ENCODE measurements at places on chromosomes 1 and 21.
A peak's percentile ranks its signal among the peaks of the same experiment; 100 is the strongest.

DNA sequence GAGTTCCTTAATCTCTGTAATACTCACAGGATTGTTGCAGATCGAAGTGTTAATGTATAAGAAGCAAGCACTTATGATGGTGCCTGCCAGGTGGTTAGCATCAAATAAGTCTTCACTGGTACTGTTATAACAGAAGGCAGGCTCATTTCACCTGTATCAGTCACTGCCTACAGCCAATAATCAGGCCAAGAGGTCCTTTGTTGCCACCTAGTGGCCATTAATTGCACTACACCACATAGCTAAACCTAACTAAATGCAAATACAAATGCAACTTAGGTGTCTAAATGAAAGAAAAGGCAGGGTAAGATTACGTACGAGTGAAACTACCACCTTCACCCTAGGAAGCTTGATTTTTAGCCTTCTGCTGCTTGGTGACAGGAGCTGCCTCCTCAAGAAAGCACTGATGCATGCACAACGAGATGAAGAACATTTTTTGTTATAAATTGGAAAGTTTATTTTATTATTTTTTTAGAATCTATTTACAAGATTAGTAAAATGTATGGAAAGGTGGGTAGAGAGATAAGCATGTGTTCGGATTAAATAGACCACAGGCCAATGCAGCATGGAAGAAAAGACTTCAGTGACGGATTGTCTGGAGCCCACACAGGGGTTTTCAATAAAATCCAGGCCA, 334.8 kb upstream of the CAMK1G start:
- peak; percentile 40 for DNase-seq

DNA sequence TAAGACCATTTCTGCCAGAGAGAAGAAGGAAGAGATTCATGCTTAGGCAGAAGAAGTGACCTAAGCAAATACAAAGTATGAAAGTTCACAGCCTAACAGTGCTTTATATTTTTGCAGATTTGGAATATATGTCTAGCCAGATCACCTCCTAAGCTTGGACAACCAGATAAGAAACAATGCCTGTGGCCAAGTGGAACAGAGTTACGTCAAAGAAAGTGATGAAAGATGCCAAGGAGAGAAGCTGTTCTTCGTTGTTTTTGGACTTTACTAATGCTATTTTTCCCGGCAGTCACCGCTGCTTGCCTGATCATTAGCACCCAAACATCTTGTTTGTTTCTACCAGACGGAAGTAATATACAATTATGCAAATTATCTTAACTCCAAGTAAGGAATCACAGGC, 489.2 kb upstream of the C1orf87 start:
- DNase-seq = no peak

GRCh38 chr1:66563094-66563800, 29.3 kb downstream of the SGIP1 start:
- DNase-seq = no peak

- DNase-seq = no peak
These were observed 15.9 kb downstream of the COL8A2 start for GRCh38 chr1:36109041-36109679.

DNA sequence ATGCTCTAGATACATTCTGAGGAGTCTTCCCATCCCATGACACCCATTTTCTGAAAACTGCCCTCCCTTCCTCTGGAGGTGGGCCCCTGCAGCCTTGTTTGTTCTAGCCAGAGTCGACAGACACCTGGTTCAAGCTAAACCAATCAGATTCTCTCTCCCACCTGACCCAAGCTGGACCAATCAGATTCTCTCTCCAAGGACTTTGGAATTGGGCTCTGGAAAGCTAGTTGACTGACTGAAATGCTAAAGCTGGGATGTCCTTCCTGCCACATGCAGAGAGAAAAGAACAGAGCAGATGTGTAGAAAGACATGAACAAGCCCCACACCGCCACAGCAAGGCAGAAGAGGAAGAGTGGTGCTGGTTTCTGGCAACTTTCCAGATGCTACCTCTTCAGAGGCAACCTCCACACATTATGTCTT, 24.6 kb downstream of the ASAP3 start:
- no peak for DNase-seq

DNA sequence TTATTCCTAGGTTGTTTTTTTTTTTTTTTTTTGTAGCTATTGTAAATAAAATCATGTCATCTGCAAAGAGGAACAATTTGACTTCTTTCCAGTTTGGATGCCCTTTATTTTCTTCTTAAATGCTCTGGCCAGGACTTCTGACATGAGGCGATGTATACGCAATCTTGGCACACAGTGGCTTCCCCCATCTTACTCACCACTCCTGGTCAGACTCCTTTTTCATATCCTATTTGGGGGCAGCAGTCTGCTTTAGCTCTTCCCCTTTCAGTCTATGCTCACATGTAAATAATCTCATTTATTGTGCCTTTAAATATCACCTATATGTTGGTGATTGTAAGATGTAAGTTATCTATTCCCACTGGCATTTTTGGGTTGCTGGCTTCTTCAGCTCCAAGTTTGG, 56.1 kb downstream of the SLAMF6 start:
- no peak for DNase-seq

DNA sequence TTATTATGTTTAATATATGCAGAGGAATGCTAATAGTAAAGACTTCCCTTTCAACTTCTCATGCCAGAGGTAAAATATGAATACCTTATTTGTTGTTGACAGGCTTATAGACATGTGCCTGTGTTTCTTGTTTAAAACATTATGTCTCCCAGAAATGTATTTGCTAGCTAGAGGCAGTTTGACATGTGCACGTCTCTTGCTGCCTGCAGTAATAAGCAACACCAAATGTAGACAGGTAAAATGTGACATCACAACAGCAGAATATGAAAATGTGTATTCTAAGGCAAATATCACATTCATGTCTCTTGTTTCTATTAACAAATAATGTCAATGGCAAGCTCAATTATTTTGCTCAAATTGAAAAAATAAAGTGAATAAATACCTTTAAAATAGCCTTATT, 80.2 kb upstream of the NEGR1 start:
- DNase-seq = no peak

- DNase-seq = no peak
These were observed 9.1 kb upstream of the COA7 start for GRCh38 chr1:52706941-52707926.

- no peak for DNase-seq
These were observed 7.3 kb upstream of the APCS start for GRCh38 chr1:159580340-159580739.

- DNase-seq = no peak
These were observed 17.2 kb downstream of the MEF2D start for GRCh38 chr1:156483397-156483796.

DNA sequence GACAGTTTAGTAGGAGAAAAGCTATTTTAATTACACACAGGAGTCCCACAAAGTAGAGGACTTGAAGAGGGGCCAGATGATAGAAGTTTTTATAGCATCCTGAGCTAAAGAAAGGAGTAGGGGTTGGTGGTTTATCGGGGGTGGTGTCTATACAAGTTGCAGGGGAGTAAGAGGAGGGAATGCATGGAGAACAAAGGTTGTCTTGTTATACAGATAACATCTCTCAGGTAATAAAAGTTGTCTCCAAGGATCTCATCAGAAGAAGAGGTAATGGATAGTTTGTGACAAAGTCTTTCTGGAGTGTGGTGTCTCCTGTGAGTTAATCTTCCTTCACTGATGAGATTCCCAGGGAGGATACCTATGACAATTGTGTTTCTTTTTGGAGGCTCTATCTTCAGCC, 23.4 kb upstream of the NUF2 start:
- no peak for DNase-seq

- no peak for DNase-seq
These were observed 92.1 kb upstream of the AJAP1 start for GRCh38 chr1:4562321-4562720.

DNA sequence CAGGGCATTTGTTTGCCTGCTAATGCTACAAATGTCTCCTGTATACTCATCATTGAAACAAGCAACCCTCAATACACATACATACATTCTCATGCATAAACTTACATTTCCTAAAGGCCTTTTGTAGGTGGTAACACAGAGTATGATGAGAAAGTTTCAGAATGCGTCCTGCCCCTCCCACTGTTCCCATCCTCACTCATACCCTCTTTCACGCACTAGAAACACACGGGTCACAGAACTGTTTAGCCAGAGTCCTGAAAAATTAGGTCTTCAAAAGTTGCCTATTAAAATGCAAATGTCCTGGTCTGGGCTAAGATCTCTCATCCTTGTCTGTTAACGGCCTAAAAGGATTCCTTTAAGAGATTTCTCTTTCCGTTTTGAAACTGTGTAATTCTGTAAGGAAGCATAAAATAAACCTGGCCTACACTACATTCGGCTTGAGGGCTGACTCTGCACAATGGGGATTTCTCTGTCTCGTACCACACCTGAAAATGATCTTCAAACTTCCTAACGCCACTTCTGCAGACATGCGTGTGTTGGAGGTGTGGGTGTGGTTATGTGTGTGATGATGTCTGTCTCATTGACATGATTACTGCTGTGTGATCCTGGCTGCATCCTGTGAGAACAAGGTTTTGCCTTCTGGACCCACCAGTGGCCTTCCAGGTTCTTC, 5.3 kb upstream of the FCER1A start:
- DNase-seq = no peak

DNA sequence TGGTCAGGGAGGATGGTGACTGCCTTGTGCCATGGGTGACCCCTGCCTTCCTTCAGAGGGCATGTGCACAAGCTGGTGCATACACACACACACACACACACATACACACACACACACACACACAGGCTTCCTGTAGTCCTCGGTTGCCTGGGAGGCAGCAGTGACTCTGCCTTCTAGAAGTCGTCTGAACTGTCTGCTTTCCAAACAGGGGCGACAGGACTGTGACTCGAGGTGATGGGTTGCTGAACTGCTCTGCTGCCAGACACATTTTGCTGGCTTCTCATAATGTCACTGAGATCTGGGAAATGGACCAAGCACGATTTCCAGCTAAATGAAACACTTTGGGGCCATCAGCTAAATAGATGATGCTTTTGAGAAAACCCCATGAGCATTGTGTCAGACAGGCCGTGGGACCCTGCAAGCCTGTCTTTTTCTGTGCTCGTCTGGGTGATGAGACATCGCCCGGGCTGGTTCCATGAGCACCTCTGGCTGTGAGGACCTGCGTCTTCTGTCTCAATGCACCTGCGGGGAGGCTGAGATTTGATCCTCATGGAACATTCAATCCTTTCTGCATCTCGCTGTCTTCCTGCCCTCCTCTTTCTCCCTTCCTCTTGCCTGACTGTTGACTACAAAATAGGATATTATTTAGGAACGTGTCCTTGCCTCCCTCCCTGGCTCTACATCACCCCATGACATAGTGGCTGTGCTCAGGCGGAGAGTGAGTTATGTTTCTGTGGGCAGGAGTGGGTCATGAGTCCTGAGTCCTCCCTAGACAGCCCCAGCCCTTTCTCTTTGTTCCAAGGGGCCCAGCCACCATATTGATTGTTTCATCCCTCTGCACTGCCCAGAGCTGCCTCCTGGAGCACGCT, 436.8 kb downstream of the CAMTA1 start:
- no peak for DNase-seq

DNA sequence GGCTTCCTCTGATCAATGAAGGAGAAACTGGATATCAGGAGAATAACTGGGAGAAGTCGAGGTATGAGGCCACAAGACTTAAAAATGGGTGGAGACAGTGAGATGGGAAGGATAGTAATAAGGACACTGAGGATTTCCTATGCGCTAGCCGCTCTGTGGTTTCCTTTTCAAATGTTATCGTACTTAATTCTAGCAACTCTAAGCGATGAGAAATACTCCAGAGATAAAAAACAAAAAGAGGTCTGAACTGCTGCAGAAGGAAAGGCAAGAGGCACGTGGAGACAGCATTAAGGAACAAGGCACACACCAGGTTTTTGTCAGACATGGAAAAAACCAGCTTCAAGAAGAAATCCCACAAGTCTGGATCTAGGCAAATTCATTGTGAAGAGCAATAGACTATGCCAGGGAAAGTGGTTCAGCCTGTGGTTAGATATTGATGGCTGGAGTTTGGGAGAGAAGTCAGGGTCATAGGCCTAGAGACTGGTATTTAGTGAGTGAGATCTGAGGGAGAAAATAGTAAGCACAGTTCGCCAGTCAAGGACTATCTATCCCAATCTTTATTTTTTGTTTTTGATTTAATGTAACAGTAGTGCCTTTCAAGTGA, 5.3 kb downstream of the CLCA2 start:
- no peak for DNase-seq

GRCh38 chr1:151510957-151511635, at the start of gene CGN:
Gene CGN (plus strand): TSS chr1:151511387. CDS start chr1:151518520, 7,133 bp downstream.
- peak; percentile 87 for DNase-seq

DNA sequence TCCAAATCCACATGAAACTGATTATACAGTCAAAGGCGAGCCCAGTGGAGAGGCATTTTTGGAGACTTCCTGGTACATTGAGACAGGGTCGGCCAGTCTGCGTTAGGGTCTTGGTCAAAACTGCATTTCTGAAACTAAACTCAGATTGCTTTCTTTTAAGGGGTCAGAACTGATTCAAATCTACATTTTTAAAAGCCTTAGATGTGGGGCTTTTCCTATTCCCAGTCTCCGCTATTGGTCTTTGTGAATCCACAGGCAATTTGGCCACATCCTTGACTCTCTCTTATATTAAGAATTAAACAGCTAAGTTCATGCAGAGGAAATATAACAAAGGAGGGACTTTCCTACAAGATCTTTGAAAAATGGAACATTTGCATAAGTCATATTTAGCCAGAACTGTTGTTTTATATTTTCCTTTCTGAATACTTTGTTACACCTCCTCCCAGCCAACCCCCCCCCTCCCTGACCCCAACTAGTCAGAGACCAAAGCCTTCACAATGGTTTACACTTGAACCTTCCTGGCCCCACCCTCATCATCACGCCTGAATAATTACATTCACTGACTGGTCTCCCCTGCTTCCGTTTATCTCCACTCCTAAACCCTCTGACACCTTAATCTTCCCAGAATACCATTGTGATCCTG, 30.9 kb downstream of the SELL start:
- no peak for DNase-seq

GRCh38 chr1:78884685-78885452, 121.7 kb downstream of the ADGRL4 start:
- no peak for DNase-seq

GRCh38 chr1:6657138-6657537, 32.5 kb downstream of the THAP3 start:
- no peak for DNase-seq
